Stimulated activated CD8-positive, alpha-beta memory T cell treated with anti-CD3 and anti-CD28 coated beads, Interleukin-4, amount 100 ng/mL, for 4 hours (primary cell): ENCODE measurements at places on chromosomes 2 and 18.

GRCh38 chr2:146540271-146540932 is 1304.4 kb upstream of the ACVR2A start:
- DNase-seq, result no peak

GRCh38 chr2:66553370-66553769 is 118.4 kb downstream of the MEIS1 start:
- no peak for DNase-seq

DNA sequence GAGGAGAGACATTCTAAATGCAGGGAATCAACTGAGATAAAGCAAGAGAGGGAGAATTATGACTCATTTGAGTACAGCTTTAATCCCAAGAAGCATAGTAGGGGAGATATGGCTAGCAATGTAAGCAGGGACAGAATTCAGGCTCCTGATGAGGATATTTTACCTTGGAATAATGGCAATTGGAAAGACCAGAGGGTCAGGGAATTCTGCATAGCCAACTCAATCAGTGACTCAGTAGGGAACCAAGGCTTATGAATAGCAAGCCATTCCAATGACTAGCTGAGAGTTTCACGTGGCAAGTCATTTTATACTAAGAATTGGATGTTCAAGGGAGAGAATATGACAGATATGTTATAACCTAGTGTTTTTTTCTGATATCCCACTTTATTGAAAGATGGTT is 563.8 kb upstream of the NETO1 start:
- no peak for DNase-seq

- DNase-seq, result no peak
Observed at GRCh38 chr2:174333372-174334277, 1.1 kb upstream of the SP9 start.

DNA sequence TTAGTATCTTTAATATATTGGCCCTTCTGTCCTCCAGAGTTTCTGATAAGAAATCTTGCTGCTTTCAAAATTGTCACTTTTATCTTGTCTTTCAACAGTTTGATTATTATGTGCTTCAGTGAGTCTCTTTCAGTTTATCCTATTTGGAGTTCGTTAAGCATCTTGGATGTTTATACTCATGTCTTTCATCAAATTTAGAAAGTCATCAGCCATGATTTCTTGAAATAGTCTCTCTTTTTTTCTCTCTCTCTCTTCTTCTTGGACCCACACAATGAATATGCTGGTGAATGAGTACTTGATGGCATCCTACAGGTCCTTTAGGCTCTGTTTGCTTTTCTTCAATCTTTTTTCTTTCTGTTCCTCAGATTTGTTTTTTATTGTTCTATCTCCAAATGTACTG is 26.9 kb upstream of the KIF5C start:
- no peak for DNase-seq

- DNase-seq, result no peak
Observed at GRCh38 chr18:43882358-43883055, 605.2 kb upstream of the SYT4 start.

DNA sequence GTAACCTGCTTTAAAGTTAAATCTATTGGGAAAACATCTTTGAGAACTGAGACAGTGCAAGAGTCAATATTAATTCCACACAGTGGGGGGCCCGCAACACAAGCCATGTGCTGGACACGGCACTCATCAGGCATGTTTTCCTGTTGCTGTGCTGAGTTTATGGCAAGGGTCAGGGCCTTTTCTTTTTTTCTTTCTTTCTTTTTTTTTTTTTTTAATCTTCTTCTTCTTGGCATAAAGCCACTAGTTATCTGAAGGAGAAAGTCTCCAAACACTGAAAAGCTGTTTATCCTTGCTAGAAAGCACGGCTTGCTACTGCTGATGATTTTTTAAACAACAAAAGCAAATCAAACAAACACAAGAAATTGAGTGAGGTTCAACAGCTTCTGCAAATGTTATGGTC is 252.1 kb downstream of the ZNF521 start:
- no peak for DNase-seq

GRCh38 chr2:70529610-70530009 is 24.0 kb downstream of the TGFA start:
- DNase-seq, result no peak

DNA sequence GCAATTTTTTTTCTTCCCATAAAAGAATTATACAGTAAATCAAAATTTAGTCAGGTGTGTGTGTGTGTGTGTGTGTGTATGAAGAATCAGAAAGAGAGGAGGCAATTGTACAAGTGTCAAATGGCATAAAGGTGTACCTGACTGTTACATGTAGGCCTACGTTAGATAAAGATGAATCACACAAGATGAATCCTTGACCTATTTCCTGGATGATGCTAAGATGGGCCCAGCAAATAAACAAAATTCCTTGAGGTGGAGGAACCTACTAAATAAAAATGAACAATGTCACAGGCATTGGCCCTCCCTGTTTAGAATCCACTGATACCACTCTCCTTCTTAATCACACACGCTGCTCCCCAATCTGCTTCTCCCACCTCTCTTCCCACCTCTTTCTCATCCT is 79.7 kb upstream of the LRATD1 start:
- no peak for DNase-seq
